Kasumi-1 (cell line): ENCODE measurements at places on chromosomes 13 and 19.

- DNase-seq, result no peak
Observed at GRCh38 chr19:35729763-35730162, 12.0 kb downstream of the KMT2B start.

DNA sequence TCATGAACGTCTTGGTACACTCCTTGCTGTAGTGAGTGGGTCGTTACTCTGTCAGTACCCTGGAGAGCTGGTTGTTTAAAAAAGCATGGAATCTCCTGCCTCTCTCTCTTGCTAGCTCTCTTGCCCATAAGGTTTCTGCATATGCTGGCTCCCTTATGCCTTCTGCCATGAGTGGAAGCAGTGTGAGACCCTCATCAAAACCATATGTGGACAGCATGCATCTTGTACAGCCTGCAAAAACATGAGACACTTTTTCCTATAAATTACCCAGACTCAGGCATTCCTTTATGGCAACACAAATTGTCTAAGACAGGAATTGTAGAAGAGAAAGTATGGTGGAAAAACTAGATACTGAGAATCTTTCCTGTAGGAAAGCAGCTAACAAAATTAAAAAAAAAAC is 516.3 kb downstream of the SLITRK6 start:
- no peak for DNase-seq

DNA sequence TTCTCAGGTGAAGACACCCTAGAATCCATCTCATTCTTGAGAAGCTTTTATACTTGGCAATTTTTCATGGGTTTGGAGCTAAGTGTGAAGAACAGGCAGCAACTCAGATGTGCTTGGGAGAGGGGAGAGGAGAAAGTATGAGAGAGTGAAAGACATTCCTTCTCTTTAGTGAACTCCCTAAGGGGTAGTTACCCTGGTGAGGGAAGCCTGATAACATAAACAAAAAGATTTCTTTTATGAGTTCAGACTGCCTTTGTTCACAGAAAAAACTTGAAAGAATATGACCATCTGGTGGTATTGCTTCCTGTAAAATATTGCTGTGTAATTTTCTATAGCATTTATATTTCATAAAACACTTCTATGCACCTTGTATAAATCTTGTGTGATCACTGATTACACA is at the start of gene STOML3:
Gene STOML3 (minus strand): TSS at position 139 of the 400 bp plus-strand sequence. CDS start 110 bp downstream, at position 29.
- DNase-seq, result no peak

GRCh38 chr13:34779171-34779570 is 162.9 kb upstream of the NBEA start:
- DNase-seq, result no peak

DNA sequence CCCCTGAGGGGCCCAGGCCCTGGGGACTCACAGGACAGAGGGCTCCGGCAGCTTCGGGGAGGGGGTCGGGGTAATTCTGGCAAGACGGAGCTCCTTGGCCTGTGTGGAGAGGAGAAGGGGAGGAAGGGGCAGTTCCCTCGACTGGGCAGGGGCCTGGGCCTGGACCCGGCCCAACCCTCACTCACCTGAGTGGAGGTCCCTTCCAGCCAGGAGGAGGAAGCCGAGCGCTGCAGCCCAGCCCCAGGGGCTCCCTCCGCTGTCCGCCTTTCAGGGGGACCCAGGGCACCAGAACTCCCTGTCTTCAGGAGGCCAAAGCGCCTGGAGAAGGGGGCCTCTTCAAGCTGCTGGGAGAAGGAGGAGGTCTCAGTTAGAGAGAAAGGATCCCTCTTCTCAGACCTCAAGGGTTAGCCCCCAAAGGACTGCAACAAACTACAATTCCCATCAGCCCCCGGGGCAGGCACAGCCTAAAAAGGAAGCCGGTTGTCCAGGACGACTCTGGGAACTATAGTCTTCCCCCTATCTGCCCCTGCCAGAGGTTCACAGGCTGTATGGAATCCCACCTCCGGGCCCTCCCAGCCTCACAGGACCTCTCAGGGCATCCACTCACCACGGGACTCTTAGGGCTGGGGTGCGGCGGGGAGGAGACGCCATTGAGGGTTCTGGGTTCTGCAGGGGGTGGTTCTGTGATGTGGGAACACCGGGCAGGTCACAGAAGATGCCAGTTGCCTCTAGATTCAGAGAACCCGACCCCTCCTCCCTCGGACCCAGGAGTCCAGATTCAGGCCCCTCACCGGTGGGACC is 19.8 kb downstream of the EPS8L1 start:
- peak; percentile 9 for DNase-seq

GRCh38 chr19:5196832-5197231 is 143.8 kb downstream of the PTPRS start:
- DNase-seq, result no peak

DNA sequence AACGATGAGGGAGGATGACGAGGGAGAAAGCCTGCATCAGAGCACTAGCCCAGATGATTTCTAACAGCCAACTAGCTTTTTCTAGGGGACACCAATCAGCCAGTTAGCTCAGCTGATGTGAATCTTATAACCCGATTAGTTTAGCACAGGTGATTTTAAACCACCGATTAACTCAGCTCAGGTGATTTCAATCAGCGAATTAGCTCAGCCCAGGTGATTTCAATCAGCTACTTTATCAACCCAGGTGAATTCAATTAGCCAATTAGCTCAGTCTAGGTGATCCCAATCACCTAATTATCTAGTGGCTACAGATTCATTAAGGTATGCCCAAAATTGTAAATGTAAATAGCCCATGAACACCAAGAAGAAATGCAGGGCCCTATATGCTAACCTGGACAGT is 146.9 kb downstream of the ZNF486 start:
- no peak for DNase-seq

GRCh38 chr13:97849305-97849704 is 104.2 kb upstream of the IPO5 start:
- peak; percentile 48 for DNase-seq

- no peak for DNase-seq
Observed at GRCh38 chr13:94454906-94455305, 24.6 kb downstream of the DCT start.

DNA sequence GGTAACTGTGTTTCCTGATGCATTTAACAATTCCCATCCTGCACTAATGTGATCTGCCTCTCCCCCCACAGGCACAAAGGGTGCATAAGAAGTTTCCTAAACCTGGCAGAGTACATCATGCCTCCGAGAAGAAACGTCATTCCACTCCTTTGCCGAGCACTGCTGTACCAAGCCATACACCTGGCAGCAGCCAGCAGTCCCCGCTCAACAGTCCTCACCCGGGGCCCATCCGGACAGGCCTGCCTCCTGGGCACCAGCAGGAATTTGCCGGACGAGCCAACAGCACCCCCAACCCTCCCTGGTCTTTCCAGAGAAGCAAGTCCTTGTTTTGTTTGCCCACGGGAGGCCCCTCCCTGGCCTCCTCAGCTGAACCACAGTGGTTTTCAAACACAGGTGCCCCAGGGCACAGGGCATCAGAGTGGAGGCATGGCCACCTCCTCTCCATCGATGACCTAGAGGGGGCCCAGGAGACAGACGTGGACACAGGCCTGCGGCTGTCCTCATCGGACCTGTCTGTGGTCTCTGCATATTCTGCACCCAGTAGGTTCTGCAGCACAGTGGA is 58.3 kb downstream of the FAM124A start:
- DNase-seq, result no peak

- DNase-seq, result peak; percentile 72
Observed at GRCh38 chr13:99617474-99618255, 116.4 kb downstream of the TM9SF2 start.

DNA sequence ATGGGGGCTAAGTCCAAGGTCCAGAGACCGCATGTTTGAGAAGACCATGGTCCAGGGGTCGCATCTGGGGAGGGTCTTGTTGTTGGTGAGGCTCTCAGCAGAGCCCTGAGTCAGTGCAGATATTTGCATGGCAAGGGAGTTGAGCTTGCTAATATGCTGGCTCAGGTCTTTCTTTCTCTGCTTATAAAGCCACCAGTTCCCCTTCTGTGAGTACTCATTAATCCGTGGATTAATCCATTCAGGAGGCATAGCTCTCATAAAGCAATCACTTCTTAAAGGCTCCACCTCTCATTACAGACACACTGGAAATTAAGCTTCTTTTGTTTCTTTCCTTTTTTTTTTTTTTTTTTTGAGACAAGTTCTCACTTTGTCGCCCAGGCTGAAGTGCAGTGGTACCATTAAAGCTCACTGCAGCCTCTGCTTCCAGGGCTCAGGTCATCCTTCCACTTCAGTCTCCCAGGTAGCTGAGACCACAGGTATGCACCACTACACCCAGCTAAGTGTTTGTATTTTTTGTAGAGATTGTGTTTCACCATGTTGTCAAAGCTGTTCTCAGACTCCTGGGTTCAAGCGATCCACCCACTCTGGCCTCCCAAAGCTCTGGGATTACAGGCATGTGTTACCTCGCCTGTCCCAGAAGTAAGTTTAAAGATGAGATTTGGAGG is 216.4 kb downstream of the SLITRK5 start:
- DNase-seq, result no peak

GRCh38 chr19:46381756-46382345 is 31.5 kb downstream of the CCDC8 start:
- no peak for DNase-seq

- peak; percentile 34 for DNase-seq
Observed at GRCh38 chr13:79407349-79407979, 1.4 kb upstream of the RBM26 start.

GRCh38 chr13:39253774-39254173 is 215.5 kb downstream of the NHLRC3 start:
- DNase-seq, result no peak

DNA sequence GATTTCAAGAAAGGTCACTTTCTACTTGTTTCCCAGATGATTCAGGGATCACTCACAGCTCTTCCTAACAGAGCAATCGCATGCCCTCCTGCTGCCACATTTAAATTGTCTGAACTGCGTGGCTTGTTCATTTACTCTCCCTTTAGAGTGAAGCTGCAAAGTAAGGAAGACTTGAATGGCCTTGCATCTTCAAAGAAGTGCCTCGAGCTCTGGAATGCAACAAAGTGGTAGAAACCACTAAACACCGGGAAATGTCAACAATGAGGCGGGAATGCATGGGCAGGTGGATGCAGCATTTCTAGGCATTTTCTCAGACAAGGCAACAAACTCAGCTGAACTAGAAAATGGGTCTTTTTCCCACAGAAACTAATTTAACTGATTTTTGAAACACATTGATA is 10.3 kb upstream of the DACH1 start:
- no peak for DNase-seq

DNA sequence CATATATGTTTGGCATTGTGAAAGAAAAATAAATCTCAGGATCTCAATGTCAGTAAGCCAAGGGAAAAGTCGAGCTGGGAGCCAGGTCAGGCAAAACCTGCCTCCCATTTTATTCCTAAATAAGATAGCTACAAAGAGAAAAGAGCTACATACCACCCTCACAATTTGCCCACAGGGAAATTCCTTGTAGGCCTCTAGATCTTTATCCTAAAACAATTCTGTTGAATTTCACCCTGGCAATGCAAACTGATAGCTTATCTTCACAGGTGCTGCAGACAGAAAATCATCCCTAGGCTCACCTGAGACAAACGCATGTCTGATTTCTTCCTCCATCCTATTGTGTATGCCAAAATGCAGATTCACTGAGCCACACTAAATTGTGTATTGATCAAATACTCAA is 2587.1 kb downstream of the PCDH9 start:
- no peak for DNase-seq

- DNase-seq, result peak; percentile 55
Observed at GRCh38 chr13:94620286-94620896, 18.7 kb downstream of the GPR180 start.

GRCh38 chr19:2054763-2055162 is 3.7 kb upstream of the MKNK2 start:
- no peak for DNase-seq

- no peak for DNase-seq
Observed at GRCh38 chr19:10964903-10965302, 4.1 kb downstream of the SMARCA4 start.

DNA sequence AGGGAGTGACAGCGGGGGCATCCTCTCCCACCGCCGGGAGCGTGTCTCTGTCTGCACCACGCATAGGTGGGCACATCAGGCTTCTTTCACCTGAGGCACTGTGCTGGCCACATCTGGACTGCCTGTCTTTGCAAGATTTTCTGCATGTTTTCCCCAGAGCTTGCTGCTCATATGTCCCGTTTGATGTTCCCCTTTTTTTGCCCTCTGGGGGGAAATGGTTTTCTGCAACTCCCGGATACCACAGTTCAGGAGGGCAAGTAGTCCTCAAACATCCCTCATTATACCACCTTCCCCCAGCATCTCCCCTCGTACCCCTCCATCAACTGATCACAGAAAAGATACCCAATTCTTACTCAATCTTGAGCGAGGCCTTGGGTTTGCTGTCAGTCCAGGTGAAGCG is 168.0 kb downstream of the PAN3 start:
- DNase-seq, result peak; percentile 19

DNA sequence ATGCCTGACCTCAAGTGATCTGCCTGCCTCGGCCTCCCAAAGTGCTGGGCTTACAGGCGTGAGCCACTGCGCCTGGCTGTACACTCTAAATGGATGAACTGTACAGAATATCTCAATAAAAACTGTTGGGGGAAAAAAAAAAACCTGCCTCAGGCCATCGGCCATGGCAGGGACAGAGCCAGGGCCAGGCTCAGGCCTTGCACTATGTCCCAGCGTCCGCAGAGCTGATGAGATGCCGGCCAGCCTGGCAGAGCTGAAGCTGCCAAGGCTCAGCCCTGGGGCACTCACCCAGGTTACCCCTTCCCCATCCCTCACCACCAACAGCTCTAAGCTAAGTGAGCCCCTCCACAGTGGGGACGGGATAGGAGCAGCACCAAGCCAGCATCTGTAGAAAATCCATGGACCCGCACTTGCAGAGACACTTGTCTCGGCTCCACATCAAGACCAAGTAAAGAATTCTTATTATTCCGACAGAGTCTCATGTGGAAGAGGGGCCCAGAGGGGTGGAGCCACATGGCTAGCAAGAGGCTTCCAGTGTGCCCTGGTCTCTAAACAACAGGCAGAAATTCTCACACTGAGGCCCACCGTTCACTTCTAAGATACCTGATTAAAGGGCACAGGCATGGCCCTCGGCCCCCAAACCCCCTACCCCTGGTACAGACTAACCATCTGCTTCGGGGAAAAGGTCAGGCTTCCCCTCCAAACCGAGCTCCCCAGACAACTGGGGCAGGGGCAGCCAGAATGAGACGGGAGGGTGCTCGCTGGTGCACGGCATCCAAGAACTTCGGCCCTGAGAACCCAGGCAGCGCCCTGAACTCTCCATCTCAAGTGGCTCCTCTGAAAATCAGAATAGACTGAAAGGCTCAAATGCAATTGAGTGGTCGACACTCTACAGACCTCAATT is 5.8 kb downstream of the PPP6R1 start:
- DNase-seq, result no peak

DNA sequence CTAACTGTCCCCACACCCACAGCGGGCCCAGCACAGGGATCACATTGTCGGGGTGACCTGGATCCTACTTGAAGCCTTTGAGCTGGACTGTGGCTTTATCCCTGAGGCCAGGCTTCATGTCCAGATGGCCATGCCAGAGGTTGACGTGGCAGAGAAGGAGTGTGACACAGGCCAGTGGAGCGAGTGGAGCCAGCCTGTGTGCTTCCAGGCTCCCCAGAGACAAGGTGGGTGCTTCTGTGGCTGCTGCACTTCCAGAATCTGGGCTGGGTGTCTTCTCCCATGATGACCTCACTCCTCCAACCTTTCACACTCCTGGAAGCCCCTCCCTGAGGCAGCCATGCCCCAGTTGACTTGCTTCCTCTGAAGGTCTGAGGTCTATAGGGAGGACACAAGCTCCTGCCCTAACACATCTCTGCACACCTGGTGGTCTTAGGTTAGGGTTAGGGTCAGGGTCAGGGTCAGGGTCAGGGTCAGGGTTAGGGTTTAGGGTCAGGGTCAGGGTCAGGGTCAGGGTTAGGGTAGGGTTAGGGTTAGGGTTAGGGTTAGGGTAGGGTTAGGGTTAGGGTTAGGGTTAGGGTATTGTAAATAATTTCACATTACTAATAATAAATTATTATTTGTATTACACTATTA is 13.1 kb upstream of the MZF1 start:
- no peak for DNase-seq

- no peak for DNase-seq
Observed at GRCh38 chr13:82720986-82721385, 1161.3 kb downstream of the SLITRK1 start.
